ENCODE measurements at places on chromosomes 13 and 19.

GRCh38 chr19:11191934-11192333 is 5.4 kb downstream of the KANK2 start:
- DNase-seq: no peak

- no peak for DNase-seq
These were observed 105.9 kb upstream of the GJB6 start for GRCh38 chr13:20337884-20338551.

GRCh38 chr19:43748685-43749084 is 6.1 kb downstream of the SMG9 start:
- DNase-seq: no peak

- no peak for DNase-seq
These were observed 7.3 kb downstream of the NOP53 start for GRCh38 chr19:47752440-47753211.

Measured in NCI-H146 (cell line).